Cardiac muscle cell (in vitro differentiated cells and primary cell): ENCODE measurements at places on chromosomes 2 and 18.

GRCh38 chr2:159817283-159817682 is 19.3 kb upstream of the CD302 start:
- no peak for DNase-seq

DNA sequence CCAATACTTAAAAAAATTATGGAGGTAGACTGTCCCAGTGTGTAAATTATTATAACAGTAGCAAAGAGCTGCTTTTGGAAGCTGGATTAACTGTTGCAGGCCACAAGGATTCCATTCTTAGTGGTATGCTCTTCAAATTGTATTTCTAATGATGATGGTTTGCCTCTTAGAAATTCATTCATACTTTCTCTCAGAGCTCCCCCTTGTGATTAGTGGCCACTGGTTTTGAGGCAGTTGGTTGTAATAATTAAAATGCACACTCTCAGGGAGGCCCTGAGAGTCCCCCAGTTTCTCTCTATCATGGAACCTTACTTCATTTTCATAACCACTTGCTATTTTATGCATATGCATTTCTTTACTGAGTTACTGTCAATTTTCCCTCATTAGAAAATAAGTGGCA is 122.5 kb downstream of the PLA2R1 start:
- peak; percentile 45 for DNase-seq

- DNase-seq = no peak
Measured at GRCh38 chr18:39359636-39360035, 1794.0 kb upstream of the CELF4 start.

DNA sequence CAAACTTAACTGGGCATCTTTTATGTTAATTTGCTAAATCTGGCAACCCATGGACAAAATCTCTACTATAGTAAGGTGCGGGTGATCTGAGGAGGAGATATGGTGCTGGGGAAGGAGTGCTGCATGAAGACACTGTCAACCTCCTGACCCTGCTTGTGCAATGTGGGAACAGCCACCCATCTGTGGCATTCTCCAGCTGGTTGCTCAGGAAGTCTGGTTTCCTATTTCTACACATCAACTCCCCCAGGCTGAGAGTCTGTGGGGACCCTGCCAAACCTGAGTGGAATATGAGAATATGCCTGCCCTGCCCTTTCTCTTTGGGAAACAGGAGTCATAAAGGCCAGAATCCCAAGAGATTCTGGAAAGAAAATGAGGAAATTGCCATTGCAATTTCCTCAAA is 60.1 kb upstream of the PAX3 start:
- no peak for DNase-seq

DNA sequence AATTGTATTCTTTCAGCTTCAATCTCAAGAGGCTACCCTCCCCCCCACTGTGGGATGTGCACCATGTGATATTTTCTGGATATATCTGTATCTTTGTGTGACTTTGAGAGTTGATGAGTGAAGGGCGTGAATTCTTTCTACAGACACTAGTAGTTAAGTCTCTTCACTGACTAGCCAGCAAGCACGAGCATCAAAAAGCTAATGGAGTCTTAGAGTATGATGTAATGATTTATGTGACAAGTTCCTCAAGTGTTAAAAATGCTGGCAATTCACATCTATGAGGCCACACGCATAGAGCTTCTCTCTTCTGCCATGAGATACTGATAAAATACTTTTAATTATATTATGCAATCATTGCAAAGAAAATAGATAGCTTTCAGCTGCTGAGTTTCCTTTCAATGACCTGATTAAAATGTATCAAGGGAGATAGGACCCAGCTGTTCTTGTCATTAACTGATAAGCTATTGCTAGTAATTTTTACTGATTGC is 304.8 kb downstream of the TRIB2 start:
- DNase-seq = no peak

DNA sequence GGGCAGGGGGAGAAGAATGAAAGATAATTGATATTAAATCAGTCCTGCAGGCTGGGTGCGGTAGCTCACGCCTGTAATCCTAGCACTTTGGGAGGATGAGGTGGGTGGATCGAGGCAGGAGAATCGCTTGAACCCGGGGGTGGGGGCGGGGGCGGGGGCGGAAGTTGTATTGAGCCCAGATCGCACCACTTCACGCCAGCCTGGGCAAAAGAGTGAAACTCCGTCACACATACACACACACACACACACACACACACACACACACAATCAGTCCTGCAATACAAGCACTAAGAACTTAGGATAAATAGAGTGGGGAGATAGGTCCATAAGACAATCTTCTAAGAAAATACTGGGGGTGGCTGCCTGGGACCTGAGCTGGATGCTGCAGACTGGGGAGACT is 15.1 kb upstream of the PKDCC start:
- DNase-seq = no peak

GRCh38 chr18:58603375-58604067 is 25.4 kb downstream of the ALPK2 start:
- peak; percentile 55 for DNase-seq

- no peak for DNase-seq
Measured at GRCh38 chr2:2703172-2703571, 372.1 kb upstream of the MYT1L start.

DNA sequence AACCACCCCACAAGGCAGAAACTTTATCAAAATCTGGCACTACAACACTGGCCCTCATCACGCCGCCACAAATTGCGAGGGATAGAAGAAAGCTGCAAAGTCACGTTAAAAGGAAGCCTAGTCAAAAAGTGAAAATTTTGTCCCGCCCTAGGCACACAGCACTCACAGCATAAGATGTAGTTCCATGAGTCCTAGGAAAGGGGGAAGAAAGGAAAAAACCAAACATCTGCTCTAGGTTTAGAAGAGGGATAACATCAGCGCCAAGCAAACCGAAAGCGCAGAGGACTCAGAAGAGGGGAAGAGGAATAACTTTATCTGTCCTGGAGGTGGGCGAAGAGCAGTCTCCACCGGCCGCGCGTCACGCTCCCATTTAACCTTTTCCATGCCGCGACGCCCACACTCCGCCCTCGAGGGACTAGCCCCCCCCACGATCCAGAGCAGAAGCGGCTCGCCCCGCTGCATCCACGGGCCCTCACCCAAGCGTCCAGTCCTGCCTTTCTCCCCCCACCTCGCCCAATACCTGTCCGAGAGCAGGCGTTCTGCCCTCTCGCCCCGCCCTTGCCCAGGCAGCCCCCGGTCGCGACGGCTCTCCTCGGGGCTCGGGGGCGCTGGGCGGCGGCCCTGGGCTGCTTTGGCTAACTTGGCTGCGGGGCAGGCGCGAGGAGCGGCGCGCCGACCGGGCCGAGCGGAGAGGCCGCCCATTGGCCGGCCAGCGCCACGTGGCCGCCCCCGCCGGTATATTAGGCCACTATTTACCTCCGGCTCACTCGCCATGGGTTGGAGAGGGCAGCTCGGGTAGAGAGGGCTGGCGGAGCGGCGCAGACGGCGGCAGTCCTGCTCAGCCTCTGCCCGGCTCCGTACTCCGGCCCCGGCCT is at the start of gene HOXD1:
Gene HOXD1, plus strand, starts transcription at position 770 of the 875 bp plus-strand sequence. CDS start 134 bp downstream, outside the sequence.
- DNase-seq = no peak

GRCh38 chr2:157231476-157231875 is 26.0 kb upstream of the GALNT5 start:
- no peak for DNase-seq

DNA sequence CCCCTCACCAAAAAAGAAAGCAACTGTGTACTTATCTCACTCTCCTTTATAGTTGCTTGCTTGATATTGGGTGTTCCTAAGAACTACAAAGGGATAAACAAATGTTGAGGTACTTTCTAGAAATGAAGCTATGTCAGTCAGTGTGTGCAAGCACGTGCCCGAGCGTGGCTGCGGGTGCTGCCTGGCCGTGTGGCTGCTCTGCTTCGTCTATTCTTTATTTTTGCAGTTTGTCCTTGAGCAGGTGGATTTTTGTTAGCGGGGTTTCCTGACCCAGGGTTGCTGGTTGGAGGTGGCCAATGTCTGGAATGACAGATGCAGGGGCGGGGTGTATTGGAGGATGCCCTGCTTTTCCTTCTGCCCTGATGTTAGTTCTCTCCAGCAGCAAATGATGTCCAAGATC is 62.6 kb downstream of the ACOXL start:
- DNase-seq = no peak

GRCh38 chr2:212328136-212328535 is 210.5 kb downstream of the ERBB4 start:
- DNase-seq = no peak

DNA sequence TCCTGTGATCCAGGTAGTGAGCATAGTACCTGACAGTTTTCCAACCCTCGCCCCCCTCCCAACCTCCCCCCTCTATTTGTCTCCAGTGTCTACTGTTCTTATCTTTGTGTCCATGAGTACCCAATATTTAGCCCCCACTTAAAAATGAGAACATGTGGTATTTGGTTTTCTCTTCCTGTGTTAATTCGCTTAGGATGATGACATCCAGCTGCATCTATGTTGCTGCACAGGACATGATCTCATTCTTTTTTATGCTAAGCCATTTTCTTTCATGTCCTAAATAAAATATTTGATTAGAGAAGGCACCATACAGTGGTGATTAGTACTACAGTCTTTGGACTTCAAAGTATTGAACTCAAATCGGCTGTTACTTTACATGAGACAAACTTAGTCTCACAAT is 1087.9 kb downstream of the CBLN2 start:
- DNase-seq = no peak
